Head of caudate nucleus (tissue), 42 donors: ENCODE measurements at places on chromosomes 2 and 18.
A peak's percentile ranks its signal among the peaks of the same experiment; 100 is the strongest.

DNA sequence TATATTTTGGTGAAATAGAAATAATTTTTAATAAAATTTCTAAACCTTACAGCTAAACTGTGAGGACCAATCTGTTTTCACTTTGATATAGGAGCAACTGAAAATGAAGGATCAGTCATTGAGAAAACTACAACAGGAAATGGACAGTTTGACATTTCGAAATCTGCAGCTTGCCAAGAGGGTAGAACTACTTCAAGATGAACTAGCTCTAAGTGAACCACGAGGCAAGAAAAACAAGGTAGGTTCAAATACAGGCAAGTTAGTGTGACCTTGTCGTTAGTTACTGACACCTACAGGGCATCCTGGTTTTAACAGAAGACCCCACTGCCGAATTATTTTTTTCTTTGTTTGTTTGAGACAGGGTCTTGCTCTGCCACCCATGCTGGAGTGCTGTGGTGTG lies 75.5 kb upstream of the STON1 start:
- no peak for DNase-seq

DNA sequence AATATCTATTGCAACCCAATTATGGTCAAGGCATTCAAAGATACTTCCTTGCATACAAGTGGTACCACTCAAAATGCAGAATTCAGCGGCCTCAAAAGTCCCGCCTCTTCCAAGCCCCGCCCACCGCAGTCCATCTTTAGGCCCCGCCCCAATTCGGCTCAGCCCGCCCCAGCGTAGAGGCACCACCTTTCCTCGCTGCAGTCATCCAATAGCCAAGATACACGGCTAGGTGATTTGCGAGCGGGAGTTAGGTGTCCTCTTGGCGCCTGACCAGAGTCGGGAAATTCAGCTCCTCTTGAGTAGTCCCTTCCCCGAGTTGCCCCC lies 431 bp upstream of the SEC11C start:
- DNase-seq, result peak; percentile 97

DNA sequence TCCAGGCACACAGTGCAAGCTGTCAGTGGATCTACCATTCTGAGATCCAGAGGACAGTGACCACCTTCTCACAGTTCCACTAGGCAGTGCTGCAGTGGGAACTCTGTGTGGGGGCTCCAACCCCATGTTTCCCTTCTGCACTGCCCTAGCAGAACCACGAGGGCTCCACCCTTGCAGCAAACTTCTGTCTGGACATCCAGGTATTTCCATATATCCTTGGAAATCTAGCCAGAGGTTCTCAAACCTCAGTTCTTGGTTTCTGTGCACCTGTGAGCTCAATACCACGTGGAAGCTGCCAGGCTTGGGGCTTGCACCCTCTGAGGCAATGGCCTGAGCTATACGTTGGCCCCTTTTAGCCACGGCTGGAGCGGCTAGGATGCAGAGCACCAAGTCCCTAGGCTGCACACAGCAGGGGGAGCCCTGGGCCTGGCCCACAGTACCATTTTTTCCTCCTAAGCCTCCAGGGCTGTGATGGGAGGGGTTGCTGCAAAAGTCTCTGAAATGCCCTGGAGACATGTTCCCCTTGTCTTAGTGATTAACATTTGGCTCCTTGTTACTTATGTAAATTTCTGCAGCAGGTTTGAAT lies 77.5 kb downstream of the MAP4K3 start:
- DNase-seq, result no peak

- DNase-seq, result peak; percentile 70
Measured at GRCh38 chr18:33839452-33840211, 261.6 kb downstream of the ASXL3 start.

GRCh38 chr2:148067801-148068200 lies 46.9 kb downstream of the MBD5 start:
- DNase-seq, result no peak

DNA sequence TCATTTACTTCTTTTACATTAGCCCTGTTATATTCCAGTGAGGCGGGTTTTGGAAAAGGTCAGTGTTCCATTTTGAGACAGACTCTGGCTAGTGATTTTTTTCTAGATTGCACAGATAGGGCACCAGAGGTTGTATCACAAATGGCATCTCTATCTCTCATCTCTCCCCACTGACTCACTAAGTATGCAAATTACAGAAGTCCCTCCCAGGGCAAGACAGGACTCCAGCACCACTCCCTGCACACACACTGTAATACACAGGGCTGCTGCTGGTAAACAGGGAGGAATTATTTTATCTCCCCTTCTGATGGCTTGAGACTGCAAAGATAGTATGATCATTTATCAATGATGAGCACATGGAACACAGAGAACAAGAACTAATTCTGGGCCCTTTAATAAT lies 46.2 kb downstream of the AKAIN1 start:
- no peak for DNase-seq

GRCh38 chr2:48749291-48750127 lies 6.0 kb downstream of the LHCGR start:
- DNase-seq, result no peak

DNA sequence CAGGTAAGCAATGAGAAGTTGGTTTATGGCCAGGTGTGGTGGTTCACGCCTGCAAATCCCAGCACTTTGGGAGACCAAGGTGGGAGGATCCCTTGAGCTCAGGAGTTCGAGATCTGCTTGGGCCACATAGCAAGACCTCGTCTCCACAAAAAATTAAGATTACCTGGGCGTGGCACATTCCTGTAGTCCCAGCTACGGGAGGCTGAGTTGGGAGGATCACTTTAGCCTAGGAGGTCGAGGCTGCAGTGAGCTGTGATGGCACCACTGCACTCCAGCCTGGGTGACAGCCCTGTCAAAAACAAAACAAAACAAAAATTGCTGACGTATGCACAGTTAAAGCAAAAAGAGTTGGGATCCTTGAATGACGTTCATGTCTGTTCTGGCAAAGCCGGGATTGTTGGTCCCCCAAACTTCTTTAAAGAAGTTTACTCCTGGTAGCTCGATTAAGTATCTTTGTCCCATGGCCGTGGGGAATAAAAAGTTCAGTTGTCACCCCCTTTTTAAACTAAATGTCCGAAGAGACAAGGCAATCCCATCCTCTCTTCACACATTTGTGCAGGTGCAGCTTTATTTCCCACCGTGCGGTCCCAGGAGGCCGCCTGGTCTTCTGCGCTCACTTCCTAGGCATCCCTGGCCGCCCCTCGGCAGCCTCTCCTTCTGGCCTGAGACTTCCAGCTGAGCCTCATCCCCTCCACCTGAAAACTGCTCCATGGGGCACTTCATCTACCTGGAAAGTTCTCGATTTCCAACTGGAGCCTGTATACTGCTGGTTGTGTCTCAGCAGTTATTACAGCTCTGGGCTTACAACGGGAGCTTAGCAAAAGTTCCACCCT lies 762 bp upstream of the SPOPL start:
- no peak for DNase-seq

GRCh38 chr18:43970656-43971055 lies 693.4 kb upstream of the SYT4 start:
- DNase-seq, result no peak

DNA sequence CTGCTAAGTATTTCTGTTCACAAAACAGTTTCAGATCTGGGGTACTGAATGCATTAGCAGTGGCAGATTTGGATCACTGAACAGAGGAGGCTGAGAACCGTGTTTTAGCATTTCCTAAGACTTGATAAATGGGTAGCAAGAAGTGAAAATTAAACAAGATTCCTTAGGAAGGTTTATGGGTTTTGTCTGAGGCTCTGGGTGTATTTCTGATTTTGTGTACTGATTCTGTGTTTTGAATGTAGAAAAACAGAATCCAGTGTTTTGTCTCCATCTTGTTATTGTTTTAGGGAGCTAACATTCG lies 1.4 kb downstream of the FAM117B start:
- DNase-seq, result no peak

DNA sequence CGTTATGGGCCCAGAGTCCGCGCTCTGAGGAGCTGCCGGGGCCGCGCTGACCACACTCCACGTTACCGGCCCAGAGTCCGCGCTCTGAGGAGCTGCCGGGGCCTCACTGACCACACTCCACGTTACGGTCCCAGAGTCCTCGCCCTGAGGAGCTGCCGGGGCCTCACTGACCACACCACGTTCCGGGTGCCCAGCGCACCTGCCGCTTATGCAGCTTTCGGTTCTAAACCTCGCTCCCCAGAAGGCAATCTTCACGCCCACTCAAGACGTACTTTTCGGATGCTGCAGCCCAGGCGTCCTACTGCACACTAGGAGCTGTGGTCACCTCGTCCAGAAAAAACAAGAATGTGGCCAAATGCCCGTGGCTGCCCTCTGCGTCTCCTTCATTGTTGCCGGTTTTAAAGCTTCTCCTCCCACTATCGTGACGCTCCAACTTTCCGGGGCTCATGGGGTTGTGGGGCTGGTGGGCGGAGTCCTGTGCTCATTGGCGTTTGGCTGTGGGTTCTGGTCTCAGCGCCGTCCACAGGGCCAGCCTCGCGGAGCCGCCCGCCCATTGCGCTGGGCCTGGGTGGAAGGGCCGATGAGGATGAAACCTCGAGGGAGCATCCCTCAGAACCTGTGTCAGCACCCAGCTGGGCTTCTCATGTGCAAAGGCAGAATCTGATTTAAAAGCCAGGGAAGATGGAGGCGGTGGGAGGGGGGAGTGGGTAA lies 11.9 kb downstream of the KCNG2 start:
- DNase-seq, result no peak

GRCh38 chr18:74604774-74605173 lies 7.1 kb downstream of the ZNF407 start:
- DNase-seq, result no peak

GRCh38 chr2:170716851-170717598 lies 1.9 kb downstream of the SP5 start:
- DNase-seq, result no peak

DNA sequence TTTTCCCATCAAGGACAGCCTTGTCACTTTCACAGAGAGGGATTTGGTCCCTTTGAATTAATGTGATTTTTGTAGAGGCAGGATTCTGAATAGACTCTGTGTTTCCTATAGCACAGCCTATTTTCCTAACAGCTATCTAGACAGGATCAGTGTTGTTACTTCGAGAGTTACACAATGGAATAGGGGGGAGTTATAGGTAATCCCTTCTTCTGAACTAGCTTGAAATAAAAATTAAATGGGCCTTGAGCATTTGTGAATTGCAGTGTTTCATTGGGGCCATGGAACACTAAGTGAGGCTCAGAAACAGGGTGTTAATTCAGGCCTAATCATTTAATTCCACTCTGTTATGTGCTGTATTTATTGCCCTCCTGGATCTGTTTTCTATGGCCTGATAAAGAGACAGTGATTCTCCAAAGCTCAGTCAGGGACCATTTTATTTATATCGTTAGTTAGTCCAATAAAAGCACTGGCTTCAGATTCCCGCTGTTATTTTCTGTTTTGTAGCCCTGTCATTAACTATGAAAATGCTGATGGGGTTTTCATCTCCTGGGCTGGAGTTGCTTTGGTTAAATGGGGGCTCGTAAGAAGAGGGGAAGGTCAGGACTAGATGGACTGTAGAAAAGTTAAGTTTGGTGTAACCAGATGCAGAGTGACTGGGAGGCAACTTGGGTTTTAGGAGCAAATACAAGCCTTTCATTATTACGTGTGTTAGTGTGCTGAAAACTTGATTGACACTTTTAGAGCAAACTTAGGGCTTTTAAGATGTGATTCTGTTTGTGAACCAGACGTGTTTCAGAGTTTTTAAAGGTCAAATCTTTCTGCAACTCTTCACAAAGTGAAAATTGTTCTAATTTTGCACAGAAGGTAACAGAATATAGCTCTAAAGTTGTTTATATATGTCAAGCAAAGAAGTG lies 461.0 kb upstream of the HNRNPA3 start:
- DNase-seq, result no peak
